NCI-H1417 (cell line): ENCODE measurements at places on chromosomes 5 and 9.

DNA sequence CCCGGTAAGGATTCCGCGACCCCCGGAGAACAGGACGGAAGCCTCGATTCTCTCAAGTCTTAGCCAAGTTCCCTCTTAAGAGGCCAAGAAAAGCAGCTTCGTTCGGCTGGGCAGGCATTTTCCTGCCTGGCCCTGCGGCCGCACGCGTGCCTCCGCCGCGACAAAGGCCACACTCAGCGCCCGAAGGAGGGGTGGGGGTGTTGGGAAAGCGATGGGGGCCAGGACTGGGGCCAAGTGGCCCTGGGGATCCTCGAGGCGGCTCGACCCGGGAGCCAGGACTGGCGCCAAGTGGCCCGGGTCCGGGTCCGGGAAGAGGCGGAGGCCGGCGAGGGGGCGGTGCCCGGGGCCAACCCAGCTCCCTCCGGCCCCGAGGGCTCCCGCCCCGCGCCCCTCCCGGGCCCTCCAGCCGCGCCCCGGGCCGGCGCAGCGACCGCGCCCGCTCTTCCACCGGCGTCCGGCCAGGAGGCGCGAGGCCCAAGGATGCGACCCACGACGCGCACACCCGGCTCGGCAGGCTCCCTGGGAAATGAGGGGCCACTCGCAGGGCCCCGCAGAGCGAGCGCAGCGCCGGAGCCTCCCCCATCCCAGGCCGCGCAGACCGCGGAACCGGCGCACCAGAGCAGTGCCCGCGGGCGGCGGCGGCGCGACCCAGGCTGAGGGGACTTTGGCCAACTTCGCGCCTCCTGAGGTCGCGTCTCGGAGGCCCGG lies 756 bp downstream of the VAV2 start:
- no peak for DNase-seq

DNA sequence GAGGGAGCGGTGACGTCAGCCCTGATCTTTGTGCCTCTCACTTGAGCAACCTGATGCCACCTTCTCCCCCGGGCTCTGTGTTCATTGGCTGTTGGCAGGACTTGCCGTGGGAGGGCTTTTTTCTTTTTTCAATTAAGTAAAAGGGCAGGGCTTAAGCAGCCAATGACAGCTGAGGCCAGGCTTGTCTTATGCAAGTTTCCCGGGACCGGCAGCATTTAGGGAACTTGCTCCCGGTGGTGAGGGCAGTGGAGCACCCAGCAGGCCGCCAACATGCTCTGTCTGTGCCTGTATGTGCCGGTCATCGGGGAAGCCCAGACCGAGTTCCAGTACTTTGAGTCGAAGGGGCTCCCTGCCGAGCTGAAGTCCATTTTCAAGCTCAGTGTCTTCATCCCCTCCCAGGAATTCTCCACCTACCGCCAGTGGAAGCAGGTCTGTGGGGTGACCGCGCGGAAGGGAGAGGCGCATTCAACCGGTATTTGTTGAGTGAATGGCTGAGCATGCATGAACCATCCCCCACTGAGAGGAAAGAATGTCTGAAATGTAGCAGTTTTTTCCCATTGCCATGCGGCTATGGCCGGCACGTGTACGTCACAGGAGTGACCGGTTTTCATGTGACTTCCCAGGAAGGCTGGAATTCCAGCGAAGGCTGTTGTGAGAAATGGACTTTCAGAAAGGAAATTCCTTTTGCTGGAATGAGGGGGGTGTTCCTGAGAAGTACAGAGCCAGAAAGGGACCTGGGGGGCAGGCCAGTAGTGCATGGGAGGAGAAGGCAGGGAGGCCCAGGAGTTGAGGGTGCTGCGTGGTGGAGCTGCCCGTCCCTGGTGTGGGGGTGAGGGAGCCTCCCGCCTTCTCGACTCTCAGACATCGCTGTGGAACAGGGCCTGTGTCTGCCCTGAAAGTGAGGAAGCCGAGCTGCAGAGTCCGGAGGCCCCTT lies 29.0 kb downstream of the PTGES2 start:
- DNase-seq, result peak; percentile 91

- no peak for DNase-seq
Observed at GRCh38 chr5:91077623-91078022, 305.5 kb downstream of the ARRDC3 start.

DNA sequence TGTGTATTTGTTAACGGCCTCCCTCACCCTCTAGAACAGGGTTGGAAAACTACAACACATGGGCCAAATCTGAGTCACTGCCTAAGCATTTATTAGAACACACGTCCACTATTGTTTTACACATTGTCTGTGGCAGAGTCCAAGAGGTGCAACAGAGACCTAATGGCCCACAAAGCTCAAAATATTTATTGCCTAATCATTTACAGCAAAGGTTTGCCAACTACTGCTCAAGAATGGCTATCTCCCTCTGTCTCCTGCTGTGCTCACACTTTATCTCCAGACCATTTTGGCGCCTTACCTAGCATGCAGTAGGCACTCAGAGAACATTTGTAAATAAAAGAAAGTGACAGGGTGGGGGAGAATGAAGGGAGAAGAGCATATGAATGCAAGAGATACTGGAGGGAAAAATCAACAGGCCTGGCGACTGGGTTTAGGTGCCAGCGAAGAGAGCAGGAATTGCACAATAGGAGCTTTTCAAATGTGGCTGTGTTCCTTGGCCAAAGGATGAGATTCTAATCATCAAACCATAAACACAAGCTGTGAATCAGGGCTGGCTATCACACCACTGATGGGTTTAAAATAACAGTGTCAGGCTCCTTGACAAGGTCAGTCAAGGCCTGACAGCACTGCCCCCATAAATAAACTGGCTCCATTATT lies 80.3 kb downstream of the EPB41L4A start:
- DNase-seq, result peak; percentile 15

DNA sequence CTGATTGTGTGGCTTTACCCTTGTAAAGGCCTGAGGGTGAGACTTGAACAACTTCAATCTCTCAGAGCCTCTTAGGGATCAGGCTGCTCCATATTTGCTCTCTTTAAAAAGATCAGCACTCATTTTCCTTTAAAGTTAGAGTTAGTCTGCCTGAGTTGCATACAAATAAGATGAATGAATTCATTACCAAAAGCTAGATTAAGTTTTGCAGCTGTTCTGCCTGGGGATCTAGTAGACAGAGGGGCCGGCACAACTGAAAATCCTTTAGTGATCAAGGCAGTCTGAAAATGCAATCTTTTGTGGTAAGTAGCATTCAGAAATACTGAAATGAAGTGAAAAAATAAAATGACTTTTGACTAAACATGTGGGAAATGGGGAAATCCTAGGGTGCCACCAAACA lies 264.0 kb downstream of the MAN2A1 start:
- no peak for DNase-seq

DNA sequence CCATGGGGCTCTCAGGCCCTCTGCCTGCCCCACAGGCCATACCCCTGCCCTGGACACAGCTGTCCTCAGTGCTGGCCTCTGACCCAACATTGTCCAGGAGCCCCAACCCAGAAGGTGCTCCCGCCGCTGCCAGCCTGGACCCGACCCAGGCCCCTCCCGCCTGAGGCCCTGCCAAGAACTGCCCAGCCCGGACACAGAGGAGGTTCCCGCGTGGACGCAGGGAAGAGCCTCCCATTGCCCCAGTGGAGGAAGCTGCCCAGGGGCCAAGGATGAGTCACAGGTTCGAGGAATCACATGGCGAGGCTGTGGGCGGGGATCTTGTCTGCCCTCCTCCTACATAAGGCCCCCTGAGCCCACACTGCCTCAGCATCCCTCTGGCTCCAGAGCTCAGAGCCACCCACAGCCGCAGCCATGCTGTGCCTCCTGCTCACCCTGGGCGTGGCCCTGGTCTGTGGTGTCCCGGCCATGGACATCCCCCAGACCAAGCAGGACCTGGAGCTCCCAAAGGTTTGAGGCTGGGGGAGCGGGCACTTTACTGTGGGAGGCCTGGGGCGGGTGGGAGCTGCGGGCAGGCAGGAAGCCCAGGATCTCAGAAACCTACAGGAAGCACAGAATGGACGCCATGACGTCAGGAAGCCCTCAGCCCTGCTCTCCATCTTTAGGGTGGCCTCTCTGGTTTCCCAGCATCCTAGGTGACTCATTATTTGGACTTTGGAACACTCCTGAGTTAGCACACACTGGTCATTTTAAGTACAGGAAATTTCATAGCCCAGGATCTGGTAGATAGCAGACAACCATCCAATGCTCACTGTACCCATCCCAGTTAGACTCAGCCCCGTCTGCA lies at the start of gene PAEP:
Gene PAEP, plus strand, starts transcription at position 366 of the 844 bp plus-strand sequence.
- no peak for DNase-seq

GRCh38 chr5:81182396-81183390 lies 50.4 kb upstream of the CKMT2 start:
- no peak for DNase-seq

DNA sequence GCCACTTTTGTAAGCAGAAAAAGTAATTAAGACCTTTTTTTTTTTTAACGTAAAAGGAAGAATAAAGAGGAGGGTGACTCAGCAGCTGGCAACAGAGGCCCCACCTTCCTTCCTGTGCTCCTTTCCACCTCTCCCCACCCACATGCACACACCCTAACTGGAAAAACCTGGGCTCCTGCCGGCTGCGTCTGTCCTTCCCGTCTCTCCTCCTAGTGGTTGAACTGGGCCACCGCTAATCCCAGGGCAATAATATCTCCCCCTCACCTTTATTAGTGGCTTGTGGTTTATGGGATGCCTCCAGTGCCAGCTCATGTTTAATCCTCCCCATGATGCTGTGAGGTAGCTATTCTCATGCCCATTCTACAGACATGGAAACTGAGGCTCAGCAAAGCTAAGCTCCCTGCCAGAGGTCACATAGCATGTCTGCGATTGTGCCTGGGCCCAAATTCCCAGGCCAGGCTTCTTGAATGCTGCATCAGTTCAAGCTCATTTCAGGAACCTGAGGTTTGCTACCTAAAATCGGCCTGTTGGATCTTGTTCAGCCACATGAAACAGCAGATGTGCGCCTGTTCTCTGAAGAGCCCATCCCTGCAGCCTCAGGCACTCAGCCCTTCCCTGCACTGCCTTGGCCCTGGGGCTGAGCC lies 60.9 kb upstream of the IL17B start:
- no peak for DNase-seq

- no peak for DNase-seq
Observed at GRCh38 chr9:127500862-127501261, 49.6 kb downstream of the LRSAM1 start.

DNA sequence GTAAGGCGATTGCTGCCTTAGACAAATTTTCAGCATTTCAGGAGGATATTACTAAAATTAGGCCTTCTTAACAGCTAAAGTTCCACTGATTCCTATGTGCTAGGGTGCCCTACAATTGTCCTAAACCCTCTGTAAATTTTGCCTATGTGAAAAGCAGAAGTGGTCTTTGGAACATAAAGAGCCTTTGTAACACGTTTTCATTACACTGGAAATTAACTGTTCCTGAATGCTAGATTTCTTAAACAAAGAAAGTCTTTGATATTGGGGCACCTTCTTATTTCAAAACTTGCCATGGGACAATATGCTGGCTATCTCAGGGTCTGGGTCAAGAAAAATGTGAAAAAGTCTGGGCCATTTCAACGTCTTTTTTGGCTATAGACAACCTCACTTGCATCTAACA lies 60.4 kb upstream of the MOCS2 start:
- no peak for DNase-seq

DNA sequence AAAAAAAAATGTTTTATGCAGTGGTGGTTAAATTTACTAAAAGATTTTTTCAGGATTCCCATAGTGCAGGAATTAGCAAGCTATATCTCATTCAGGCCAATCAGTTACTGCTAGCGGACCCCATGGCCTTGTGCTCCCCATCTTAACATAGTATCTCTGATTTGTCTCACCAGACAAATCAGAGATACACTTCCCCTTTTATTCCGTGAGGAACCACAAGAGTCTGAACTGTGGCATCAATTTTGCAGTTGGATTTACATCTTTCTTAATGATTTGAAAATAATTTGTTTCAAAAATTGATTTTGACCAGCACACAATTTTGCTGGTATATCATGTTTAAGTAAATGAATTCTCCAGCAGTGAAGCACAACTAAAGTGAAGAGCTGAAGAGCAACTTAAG lies 17.9 kb downstream of the ITGA1 start:
- no peak for DNase-seq

DNA sequence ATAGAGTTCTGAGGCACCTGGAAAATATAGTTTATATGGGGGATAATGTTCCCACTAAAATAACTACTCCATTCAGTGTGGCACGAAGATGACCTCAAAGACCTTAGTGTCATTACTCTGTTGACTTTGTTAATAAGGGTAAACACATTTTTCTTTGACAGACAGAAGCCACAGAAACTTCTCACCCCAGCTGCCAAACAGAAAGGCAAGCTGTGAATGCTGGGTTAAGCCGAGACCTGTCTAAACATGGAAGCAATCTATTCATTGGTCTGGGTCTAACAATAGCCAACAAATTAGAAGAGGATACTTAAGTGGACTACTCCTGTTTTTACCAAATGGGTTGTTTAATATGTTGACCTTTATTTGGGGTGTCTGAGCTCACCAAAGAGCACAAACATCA lies 171.4 kb downstream of the TLE1 start:
- peak; percentile 98 for DNase-seq

DNA sequence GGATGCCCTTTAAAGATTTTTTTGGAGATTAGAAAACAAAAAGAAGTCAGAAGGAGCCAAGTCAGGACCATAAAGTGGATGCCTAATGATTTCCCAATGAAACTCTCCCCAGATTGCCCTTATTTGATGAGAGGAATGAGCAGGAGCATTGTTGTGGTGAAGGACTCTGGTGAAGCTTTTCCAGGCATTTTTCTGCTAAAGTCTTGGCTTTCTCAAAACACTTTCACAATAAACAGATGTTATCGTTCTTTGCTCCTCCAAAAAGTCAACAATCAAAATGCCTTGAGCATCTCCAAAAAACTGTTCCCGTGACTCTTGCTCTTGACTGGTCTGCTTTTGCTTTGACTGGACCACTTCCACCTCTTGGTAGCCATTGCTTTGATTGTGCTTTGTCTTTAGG lies 121.8 kb downstream of the CAAP1 start:
- no peak for DNase-seq

GRCh38 chr9:94289691-94290090 lies 30.6 kb downstream of the ZNF169 start:
- DNase-seq, result no peak

GRCh38 chr9:83327323-83327722 lies 210.9 kb downstream of the FRMD3 start:
- DNase-seq, result no peak

DNA sequence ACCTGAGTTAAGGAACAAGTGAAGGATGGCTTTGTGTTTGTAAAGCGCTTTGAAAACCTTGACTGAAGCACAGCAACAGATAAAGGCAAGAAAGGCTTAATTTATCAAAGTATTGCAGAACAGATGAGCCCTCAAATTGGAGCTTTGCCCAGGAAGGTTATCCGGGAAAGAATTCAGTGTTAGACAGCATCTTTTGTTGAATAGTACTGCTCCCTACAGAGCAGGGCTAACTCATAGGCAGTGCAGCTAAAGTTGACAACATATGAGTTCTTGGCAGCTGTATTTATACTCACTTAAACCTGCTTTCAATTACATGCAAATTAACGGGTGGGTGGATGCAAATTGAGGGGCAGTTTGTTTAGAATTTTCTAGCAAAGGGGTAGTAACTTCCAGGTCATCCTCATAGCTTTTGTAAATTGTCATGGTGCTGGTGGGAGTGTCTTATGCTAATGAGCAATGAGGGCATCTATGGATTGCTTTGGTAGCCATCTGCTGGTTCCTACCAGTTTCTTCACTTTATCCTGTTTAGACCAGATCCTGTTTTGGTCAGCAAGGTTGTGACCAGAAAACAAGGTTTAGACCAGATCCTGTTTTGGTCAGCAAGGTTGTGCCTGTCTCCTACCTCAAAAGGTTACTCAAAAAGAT lies 105.8 kb downstream of the GDA start:
- DNase-seq, result no peak

- peak; percentile 1 for DNase-seq
Observed at GRCh38 chr9:134698587-134699342, 57.2 kb downstream of the COL5A1 start.
